ENCODE measurements at places on chromosomes 16 and 17. TPM values are rescaled to one million over a fixed set of nuclear protein-coding genes. Genes with fewer than 3 reads are reported as not detected.

GRCh38 chr17:76681222-76682137 is 29.3 kb downstream of the MXRA7 start:
- peak; percentile 86 for DNase-seq

DNA sequence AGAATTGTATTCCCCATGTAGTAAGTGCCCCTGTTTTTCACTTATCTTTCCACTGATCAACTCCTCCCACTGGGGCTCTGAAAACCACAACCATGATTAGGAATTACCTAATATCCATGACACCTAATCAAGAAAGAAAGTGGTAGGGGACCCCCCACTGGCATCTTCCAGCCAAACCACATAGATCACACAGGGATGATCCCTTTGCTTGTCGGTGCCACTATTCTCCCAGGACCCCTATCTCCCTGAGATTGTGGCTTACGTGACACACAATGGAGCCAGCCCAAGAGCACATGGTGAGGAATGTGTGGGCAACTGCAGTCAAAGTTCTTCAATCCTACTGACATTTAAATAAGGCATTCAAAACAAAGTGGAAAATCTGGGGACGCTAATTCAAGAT is 17.6 kb upstream of the DNAH9 start:
- DNase-seq: no peak

Gene C16orf86
- 1.8 TPM for total RNA-seq

Gene ABI3
- 15.7 TPM for total RNA-seq

GRCh38 chr17:15462976-15463772 is 4.2 kb downstream of the CDRT4 start:
- no peak for DNase-seq

DNA sequence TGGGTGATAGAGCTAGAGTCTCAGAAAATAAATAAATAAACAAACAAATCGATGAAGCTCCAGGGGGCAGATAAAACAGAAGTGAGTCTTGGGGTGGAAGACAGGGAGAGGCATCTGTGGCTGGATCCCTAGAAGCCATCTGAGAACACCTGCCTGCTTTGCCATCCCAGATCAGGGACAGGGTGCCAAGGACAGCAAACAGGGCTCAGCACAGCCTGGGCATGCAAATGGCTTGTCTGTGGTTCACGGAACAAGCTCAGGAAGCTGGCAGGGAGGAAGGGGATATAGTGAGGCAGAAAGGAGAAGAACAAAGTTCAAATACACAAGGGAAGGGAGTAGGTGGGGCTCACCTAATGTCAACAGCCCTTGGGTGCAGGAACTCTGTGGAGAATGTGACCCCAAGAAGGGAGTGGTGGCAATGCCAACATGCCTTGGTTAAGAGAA is 27.5 kb downstream of the TRIM25 start:
- no peak for DNase-seq

Gene KRTAP4-1
- total RNA-seq: not detected

GRCh38 chr16:67544844-67545664 is 16.4 kb downstream of the RIPOR1 start:
- DNase-seq: no peak

DNA sequence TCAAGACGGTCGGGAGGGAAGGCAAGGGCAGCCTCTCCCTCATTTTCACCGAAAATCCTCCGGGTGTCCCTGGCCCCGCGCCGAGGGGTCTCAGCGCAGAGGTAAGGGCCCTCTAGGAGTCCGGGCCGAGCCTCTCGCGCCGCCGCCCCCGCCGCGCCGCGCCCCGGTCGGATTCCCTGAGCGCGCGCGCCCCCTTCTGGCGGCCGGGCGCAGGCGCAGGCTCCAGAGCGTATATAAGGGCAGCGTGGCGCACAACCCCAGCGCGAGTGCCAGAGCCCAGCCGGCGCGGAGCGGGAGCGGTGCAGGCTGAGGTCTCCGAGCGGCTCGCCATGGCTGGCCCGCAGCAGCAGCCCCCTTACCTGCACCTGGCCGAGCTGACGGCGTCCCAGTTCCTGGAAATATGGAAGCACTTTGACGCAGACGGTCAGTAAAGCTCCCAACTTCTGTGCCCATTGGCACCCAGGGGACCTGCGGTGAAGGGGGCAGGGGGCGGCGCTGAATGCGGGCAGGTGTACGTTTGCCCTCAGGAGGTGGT is at the start of gene CALB2:
TSS of gene CALB2 (plus strand) at position 260 of the 535 bp plus-strand sequence. CDS start at position 330, 70 bp downstream.
- DNase-seq: peak; percentile 89

Gene SOCS7
- total RNA-seq: 13.8 TPM

DNA sequence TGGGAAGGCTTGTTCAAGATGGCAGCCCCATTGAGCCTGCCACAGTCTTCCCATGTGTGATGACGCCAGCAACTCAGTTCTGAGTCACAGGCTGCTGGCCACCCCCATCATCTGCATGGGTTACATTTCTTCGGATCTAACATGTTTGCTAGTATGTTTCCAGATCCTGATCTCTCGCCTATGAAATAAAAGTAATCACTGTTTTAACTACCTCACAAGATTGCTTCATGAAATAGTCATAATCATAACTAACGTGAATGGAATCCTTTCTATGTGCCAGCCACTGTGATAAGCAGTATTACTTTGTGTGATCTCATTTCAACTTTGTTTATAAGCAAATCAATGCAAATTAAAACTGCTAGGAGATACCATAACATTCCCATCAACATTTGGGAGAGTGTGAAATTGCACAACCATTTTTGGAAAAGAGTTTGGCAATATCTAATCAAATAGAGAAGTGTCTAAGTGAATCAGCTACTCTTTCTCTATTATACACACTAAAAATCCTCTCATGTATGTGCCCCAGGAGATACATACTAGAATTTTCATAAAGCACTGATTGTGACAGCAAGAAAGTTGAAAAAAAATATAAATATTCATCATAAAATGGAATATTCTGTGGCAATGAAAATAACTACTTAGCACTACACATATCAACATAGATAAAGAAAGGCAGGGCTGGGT is 300.2 kb upstream of the IRX5 start:
- no peak for DNase-seq

- DNase-seq: no peak
Observed at GRCh38 chr17:80449194-80449929, 27.0 kb downstream of the NPTX1 start.

Gene JMJD6
- total RNA-seq: 25.6 TPM

Gene GUCY2D
- not detected for total RNA-seq

GRCh38 chr17:4986403-4986802 is 1.1 kb downstream of the CAMTA2 start:
- DNase-seq: no peak

Gene FOXC2
- 16.3 TPM for total RNA-seq

Gene ASPA
- total RNA-seq: not detected

DNA sequence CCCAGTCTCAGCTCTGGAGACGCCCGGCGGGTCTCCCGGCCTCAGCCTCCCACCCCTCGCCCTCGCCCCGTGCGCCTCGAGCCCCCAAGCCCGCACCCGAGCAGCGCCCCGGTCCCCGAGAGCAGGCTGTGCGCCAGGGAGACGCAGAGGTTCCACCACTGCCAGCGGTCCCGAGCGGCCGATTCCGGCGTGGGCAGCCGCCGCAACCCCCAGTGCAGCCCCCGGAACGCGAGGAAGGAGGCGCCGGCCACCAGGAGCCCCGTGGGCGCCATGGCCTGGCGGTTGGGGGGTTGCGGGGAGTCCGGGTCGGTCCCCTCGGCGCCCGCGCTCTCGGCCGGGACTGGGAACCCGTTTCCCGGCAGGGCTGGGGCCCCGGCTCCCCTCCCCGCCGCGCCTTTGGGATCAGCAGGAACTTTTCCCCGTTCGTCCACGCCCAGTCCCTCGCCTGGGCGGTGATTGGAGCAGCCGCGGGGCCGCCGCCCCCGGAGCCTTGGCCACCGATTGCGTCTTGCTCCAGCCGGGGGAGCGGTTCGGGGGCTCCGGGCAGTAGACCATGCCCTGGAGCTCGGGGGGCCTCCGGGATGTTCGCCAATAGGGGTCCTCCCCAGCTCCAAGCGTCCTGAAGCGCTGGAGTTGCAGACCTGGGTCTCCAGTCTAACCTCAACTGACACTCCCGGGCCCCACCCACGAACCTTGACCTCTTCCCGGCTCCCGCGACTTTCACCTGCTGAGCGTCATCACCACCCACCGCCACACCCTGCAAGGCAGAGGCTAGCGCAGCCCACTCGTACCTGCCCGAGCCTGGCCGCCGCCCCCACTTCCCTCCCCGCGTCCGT is at the start of gene TLCD2:
TSS of gene TLCD2 (minus strand) at position 407 of the 836 bp plus-strand sequence. CDS start at position 272, 135 bp downstream.
- DNase-seq: peak; percentile 53

GRCh38 chr16:23321206-23321875 is 19.2 kb downstream of the SCNN1B start:
- no peak for DNase-seq

Gene PKD1
- 70.0 TPM for total RNA-seq

Gene WWOX
- total RNA-seq: 18.6 TPM

DNA sequence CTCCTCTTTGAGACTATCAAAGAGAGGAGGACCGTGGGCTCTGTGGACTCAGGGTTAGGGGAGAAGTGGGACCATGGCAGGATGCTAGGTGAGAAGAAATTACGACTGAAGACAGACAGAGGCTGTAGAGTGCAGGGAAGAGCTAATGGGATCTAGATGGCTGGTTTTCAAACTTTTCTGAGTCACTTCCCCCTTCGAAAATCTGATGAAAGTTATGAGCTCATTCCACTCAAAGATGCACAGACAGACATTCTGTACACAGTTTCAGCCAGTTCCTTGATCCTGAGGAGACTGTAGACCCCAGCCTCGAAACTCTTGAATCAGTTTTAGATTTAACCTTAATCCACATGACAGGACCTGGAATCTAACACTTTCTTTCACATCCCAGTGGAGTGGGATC is 40.7 kb downstream of the RGS9 start:
- no peak for DNase-seq

DNA sequence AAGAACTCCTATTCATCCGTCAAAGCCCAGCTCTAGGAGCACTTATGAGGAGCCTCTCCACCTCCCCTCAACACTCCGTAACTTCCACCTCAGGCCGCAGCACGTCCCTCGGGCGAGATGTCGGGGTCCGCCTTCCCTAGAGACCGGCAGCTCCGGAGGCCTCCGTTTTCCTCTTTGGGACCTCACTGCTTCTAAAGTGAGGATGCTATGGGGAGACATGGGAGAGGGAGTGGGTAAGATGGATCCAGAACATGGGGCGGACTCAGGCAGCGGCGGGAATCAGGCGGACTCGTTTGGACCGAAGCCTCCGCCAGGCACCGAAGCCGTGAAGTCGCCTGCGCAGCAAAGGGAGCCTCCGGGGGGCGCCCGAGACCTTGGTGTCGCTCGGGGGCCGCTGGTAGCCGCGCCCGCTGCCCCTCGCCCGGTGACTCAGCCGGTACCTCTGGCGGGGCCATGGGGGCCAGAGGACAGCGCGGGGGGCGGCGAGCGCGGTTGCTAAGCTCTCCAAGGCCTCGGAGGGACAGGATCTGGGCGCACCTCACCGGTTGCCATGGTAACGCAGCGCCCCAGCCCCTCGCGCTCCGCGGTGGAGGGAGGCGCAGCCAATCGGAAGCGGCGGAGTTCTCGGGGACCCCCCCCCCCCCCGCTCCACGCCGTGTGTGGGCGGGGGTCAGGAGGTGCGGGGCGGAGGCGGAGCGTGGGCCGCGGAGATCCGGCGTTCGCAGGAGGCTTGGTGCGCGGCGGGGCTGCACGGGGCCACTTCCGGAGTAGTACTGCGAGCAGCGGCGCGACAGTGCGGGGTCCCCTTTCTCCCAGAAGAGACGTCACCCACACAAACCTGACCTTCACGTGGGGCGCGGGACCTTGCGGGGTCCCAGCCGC is 1.3 kb upstream of the HIC1 start:
- DNase-seq: peak; percentile 78

Gene NETO2
- 20.0 TPM for total RNA-seq

- no peak for DNase-seq
Observed at GRCh38 chr16:51490866-51491265, 339.8 kb upstream of the SALL1 start.

DNA sequence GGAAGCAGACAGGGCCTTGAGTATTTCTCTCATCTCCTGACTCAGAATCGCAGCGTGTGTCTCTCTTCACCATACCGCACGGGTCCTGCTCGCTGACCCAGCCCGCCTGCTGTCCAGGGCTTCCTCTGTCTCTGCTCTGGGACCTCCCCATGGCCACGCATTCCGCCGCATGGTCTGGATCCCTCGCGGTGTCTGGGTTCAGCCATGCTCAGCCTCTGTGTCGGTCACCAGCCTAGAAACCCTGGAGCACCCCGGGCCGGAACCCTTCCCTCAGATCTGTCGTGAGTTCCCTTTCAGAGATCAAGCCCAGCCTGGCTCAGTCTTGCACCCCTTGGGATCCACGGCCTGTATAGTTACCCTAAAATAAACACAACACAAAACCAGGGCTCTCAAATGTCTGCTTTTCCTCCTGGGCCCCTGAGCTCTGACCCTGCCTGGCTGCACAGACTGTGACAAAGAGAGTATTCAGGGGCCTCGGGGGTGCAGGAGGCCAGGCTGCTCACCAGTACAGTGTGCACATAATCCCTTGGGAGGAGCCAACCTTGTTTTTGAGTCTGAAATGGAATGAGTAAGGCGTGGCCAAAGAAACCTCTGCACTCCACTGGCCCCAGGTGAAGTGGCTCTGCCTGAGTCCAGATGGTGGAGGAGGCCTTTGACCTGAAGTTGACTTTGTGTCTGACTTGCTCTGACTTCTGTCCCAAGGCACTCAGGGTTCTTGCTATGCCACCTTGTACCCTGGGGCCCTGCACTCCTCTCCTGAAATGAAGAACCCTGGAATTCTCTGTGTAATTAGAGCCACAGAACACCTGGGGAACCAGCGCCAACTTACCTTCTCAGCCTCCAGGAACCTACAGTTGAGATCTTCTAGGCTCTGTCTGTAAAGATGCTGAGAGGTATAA is 5.8 kb upstream of the SPIRE2 start:
- no peak for DNase-seq

DNA sequence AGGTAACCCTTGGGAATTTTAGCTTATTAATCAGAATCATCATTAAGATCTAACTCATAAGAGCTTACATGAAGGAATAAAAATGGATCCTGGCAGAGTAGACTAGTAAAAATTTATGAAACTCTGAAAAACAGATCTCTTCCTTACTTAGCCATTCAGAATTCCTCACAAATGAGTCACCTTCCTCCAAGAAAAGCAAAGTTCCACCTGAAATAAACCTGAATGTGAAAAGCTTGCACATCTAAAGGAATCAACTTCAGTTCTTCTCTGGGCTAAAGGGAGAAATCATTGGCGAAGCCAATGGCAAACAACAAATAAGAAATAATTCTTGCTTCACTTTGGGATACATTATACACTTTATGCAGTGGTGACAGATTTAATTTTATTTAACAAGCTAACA is 22.7 kb downstream of the MYO1D start:
- no peak for DNase-seq

Gene PYY
- not detected for total RNA-seq

Gene ABCA10
- total RNA-seq: 0.90 TPM

Gene ULK2
- 15.7 TPM for total RNA-seq

Gene ZNF750
- total RNA-seq: 0.31 TPM

Data from endothelial cell (in vitro differentiated cells).